ENCODE measurements at places on chromosomes 13 and 19.

DNA sequence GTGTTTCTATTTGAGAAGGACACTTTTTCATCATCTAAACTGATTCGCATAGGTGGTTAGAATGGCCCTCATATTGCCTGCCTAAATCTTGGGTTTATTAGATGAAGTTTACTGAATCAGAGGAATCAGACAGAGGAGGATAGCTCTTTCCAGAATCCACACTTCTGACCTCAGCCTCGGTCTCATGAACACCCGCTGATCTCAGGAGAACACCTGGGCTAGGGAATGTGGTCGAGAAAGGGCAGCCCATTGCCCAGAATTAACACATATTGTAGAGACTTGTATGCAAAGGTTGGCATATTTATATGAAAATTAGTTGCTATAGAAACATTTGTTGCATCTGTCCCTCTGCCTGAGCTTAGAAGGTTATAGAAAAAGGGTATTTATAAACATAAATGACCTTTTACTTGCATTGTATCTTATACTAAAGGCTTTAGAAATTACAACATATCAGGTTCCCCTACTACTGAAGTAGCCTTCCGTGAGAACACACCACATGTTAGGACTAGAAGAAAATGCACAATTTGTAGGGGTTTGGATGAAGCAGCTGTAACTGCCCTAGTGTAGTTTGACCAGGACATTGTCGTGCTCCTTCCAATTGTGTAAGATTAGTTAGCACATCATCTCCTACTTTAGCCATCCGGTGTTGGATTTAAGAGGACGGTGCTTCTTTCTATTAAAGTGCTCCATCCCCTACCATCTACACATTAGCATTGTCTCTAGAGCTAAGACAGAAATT is 103.8 kb downstream of the TNFRSF19 start:
- DNase-seq, result no peak

DNA sequence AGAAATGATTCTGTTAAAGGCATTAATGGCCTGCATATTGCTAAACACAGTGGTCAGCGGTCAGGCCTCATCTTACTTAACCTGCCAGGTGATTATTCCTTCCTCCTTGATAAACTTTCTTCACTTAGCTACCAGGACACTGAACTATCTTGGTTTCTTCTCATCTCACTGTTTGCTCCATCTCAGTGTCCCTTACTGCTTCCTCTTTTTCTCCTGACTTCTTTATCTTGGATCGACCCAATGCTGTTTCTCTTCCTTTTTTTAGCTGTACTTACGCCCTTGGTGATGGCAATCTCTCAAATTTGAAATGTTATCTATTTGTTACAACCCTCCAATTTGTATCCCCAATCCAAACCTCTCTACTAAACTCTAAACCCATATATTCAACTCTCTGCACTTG is 7.8 kb upstream of the CLC start:
- DNase-seq, result no peak

DNA sequence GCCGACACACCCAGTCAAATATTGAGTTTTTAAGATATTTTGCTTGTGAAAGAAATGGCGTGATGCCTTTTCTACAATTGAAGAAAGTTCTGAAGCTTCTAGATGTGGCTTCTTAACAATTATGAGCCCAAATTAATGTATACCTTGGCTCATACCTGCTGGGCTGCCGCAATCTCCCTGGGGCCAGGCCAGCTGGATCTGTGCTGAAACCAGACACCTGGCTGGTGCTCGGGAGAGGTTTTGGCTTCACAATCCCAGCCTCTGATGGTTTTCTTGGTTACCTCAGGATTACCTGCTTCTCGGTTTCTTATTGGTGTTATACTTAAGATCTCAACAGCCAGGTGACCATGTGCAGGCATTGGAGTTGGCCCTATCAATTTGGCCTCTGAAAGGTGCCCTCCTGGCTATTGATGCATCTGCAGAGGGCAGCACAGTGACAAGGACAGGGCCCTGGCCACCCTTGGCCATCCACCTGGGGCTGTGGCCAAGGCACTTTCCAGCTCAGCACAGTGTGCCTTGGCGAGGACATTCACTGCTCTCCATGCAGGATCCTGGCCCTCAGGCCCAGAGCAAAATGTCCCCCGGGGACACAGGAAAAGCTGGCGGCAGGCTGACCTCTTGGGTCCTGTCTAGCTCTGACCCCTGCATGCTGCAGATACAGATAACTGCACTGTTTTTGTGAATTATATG is 305.0 kb downstream of the ZNF536 start:
- DNase-seq, result no peak

- no peak for DNase-seq
These were observed 29.6 kb downstream of the EXOC3L2 start for GRCh38 chr19:45215391-45216191.

GRCh38 chr13:105370011-105370650 is 1165.3 kb downstream of the EFNB2 start:
- no peak for DNase-seq

DNA sequence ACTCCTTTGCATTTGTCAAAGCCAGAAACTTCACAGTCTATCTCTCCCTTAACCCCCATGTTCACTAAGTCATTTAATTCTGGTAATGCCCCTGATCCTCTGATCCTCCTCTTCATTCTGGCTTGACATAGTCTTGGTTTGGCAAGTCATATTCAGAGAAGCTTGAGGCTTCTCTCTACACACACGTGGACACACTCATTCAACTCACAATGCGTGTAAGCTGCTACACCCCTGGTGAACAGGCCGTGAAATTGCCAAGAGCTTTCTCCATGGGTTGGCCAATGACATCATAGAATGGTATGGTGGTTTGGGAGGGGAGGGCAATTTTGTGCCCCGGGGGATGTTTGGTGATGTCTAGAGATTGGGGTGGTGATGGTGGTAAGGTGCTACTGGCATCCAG is 47.9 kb upstream of the FLT1 start:
- no peak for DNase-seq

- no peak for DNase-seq
These were observed 14.7 kb downstream of the ZNF574 start for GRCh38 chr19:42090672-42091071.

DNA sequence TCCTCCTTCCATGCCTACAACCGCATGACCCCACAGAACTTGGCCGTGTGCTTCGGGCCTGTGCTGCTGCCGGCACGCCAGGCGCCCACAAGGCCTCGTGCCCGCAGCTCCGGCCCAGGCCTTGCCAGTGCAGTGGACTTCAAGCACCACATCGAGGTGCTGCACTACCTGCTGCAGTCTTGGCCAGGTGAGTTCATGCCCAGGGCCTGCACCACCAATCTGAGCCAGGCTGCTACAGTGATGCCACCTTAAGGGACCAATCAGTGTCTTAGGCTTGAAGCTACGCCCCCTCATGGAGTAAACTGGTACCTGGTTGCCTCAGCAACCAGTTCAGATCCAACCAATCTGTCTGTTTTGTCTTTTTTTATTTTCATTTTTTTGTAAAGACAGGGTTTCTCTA is 5.2 kb downstream of the SYDE1 start:
- DNase-seq, result no peak

GRCh38 chr19:37907735-37908455 is 887 bp downstream of the SIPA1L3 start:
- no peak for DNase-seq

Data from esophagus squamous epithelium (tissue), 5 donors.